ENCODE measurements at places on chromosomes 5 and 9. TPM values are rescaled to one million over a fixed set of nuclear protein-coding genes. Genes with fewer than 3 reads are reported as not detected.
A peak's percentile ranks its signal among the peaks of the same experiment; 100 is the strongest.

SHISAL2B gene
- not detected for total RNA-seq

IL5 gene
- not detected for total RNA-seq

PCDHGC3 gene
- 40.1 TPM for total RNA-seq

IFNA13 gene
- not detected for total RNA-seq

DNA sequence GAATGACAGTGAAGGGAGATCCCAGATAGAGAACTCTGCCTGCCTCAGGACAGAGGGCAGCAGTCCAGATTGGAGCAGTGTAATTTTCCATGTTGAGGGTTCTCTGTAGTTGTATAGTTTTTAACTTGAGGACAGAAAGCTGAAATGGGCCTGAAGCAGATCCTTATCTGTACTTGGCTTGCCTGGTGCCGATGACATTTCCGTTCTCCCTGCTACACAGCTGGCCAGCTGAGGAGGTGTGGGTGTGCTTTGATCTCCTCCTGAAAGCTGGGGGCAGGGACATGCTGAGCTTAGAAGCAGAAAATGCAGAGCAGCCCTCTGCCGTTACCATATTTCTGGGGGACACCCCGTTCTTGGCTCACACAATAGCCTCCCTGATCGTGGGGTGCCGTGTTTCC, 10.5 kb downstream of the GLRX start:
- H3K27ac ChIP-seq, result no peak overlapping the region
- H3K27me3 ChIP-seq, result no peaks in the 10 kb centered on the region
- no peak for DNase-seq
- H3K36me3 ChIP-seq, result peaks cover 3% of the 10 kb centered on the region
- peaks cover 17% of the 10 kb centered on the region for H3K4me1 ChIP-seq
- no peak overlapping the region for H3K4me3 ChIP-seq

DNA sequence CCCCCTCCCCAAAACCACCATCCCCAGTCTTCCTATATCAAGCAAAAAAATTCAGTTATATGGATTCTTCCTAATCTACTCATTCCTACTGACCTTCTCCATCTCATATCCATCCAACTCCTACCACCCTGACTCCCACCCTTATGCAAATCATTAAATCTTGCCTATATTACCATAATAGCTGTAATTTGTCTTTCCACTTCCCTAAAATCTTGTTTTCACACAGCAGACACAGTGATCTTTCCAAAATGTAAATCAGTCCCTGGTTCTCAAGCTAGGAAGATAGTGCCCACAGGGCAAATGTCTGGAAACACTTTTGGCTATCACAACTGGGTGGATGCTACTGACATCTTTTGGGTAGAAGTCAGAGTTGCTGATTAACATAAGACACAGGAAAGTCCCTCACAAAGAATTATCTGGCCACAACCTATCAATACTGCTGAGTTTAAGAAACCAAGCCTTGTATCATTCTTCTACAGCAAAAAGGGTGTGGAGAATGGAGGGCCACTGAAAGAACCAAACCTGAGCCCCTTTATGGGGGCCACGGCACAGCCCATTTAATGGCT, 1.4 kb downstream of the SRA1 start:
- no peaks in the 10 kb centered on the region for H3K36me3 ChIP-seq
- peak overlapping the region; percentile 85 for H3K27ac ChIP-seq
- H3K27me3 ChIP-seq, result peaks cover 4% of the 10 kb centered on the region

DNA sequence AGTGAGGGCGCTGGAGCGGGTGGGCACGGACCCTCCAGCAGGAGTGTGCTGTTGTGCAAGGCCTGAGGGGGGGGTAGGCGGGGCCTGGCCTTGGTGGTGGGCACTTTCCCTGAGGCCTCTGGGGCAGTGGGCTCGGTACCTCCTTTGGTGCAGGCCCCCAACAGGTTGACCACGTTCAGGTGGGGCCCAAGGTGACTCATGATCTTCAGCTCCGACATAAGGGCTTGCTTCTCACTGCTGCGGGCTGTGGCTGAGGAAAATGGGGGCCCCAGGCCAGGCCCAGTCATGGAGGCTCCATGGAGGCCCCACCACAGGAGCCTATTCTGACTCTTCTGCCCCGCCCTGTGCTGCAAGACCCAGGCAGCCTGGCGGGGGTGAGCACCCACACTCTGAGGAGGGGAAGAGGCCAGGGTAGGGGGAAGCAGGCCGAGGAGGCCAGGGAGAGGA, 31.5 kb downstream of the PDGFRB start:
- no peak for DNase-seq
- H3K36me3 ChIP-seq, result no peaks in the 10 kb centered on the region
- peaks cover 8% of the 10 kb centered on the region for H3K27me3 ChIP-seq
- H3K27ac ChIP-seq, result no peak overlapping the region
- no peak overlapping the region for H3K4me3 ChIP-seq
- H3K4me1 ChIP-seq, result no peaks in the 10 kb centered on the region

GRCh38 chr9:37939575-37940095, 35.7 kb upstream of the SLC25A51 start:
- no peaks in the 10 kb centered on the region for H3K36me3 ChIP-seq
- H3K27me3 ChIP-seq, result peaks cover 9% of the 10 kb centered on the region
- DNase-seq, result no peak

DNA sequence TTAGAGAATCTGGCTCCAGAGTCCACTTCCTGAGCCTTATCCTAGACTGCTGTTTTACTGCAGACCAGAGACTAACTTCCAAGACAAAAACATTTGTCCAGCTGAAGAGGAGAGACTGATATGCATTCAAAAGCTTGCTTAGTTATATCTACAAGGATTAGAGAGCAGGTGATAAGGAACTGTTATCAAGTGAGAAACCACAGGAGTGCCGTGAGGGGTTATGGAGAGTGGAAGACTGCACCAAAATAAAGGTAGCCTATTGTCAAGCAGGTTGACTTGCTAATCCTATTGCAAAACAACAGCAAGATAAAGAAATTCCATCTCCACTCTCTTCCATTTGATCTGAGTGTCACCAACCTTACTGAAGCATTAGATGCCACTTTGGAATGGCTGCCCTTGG, 139.1 kb downstream of the SCAMP1 start:
- H3K27me3 ChIP-seq, result peaks cover 5% of the 10 kb centered on the region
- H3K36me3 ChIP-seq, result no peaks in the 10 kb centered on the region

DNA sequence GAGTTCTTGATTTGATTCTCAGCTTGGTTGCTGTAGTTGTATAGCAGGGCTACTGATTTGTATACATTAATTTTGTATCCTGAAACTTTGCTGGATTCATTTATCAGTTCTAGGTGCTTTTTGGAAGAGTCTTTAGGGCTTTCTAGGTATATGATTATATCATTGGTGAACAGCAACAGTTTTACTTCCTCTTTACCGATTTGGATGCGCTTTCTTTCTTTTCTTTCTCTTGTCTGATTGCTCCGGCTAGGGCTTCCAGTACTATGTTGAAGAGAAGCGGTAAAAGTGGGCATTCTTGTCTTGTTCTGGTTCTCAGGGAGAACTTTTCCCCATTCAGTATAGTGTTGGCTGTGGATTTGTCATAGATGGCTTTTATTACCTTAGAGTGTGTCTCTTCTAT, 158.9 kb downstream of the SAXO1 start:
- peaks cover 5% of the 10 kb centered on the region for H3K36me3 ChIP-seq
- no peak overlapping the region for H3K27ac ChIP-seq
- no peaks in the 10 kb centered on the region for H3K27me3 ChIP-seq
- H3K4me1 ChIP-seq, result no peaks in the 10 kb centered on the region

GRCh38 chr5:96905864-96906263, 29.6 kb downstream of the ERAP2 start:
- no peak for DNase-seq
- no peaks in the 10 kb centered on the region for H3K4me1 ChIP-seq
- no peak overlapping the region for H3K4me3 ChIP-seq
- no peak overlapping the region for H3K27ac ChIP-seq

DNA sequence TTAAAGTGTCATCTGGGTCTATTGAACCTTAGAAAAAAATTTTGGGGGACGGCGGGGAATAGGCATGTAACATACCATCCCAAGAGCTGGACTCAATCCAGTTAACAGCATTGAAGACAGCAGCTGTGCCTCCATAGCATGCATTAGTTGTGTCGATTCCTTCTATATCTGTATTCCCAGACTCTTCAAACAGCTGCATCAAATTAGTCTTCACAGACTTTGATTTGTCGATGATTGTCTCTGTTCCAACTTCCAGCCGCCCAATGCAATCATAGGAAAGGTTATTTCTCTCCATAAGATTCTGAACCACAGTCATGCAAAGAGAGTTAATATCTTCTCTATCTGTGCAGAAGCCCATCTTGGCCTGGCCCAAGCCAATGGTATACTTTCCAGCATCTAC, 14.8 kb downstream of the HMGCS1 start:
- H3K36me3 ChIP-seq, result no peaks in the 10 kb centered on the region
- no peaks in the 10 kb centered on the region for H3K27me3 ChIP-seq
- H3K4me1 ChIP-seq, result peaks cover 13% of the 10 kb centered on the region
- no peak overlapping the region for H3K27ac ChIP-seq
- no peak overlapping the region for H3K4me3 ChIP-seq

GRCh38 chr9:116494815-116495634, 192.1 kb upstream of the TRIM32 start:
- H3K4me3 ChIP-seq, result no peak overlapping the region
- H3K36me3 ChIP-seq, result no peaks in the 10 kb centered on the region
- H3K27me3 ChIP-seq, result no peaks in the 10 kb centered on the region
- no peak for DNase-seq

GRCh38 chr9:129232839-129233591, 55.0 kb upstream of the IER5L start:
- no peak overlapping the region for H3K27ac ChIP-seq
- no peaks in the 10 kb centered on the region for H3K27me3 ChIP-seq
- peaks cover 2% of the 10 kb centered on the region for H3K4me1 ChIP-seq
- H3K36me3 ChIP-seq, result peaks cover 10% of the 10 kb centered on the region
- peak overlapping the region; percentile 10 for H3K4me3 ChIP-seq

DNA sequence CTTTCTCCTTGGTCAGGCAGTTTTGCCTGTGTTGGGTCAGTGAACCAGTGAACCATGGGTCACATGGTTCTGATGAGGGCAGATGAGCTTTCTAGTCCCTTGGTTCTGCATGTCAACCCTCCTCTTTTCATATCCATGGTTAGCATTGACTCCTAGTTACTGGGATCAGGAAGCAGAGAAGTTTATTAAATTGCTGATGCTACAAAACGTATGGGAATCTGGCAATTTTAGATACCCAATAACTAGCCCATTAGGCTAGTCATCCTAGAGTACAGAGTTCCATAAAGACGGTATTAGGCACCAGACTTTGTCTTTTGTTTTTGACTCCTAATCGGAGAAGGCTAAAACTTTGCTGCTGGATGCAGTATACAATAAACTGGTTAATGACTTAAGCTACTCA, 273.1 kb downstream of the ATPSCKMT start:
- no peaks in the 10 kb centered on the region for H3K36me3 ChIP-seq
- peaks cover 2% of the 10 kb centered on the region for H3K27me3 ChIP-seq
- H3K4me1 ChIP-seq, result peaks cover 2% of the 10 kb centered on the region

DNA sequence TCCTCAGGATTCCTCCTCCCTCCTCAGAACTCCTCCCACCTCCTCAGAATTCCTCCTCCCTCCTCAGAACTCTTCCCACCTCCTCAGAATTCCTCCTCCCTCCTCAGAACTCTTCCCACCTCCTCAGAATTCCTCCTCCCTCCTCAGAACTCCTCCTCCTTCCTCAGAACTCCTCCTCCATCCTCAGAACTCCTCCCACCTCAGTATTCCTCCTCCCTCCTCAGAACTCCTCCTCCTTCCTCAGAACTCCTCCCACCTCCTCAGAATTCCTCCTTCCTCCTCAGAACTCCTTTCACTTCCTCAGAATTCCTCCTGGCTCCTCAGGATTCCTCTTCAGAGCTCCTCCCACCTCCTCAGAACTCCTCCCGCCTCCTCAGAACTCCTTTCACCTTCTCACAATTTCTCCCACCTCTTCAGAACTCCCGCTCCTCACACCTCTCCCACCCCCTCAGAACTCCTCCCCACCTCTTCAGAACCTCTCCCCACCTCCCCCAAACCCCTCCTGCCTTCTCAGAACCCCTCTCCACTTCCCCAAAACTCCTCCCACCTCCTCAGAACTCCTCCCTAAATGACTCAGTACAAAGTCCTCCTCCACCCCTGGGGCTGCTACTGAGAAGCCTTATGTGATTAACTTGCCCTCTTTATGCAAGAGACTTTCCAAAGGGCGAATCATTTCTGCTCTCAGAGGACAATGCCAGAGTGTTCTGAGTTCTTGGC, 23.2 kb downstream of the SLC46A2 start:
- H3K36me3 ChIP-seq, result no peaks in the 10 kb centered on the region
- no peak overlapping the region for H3K4me3 ChIP-seq
- DNase-seq, result no peak
- H3K27ac ChIP-seq, result no peak overlapping the region

DNA sequence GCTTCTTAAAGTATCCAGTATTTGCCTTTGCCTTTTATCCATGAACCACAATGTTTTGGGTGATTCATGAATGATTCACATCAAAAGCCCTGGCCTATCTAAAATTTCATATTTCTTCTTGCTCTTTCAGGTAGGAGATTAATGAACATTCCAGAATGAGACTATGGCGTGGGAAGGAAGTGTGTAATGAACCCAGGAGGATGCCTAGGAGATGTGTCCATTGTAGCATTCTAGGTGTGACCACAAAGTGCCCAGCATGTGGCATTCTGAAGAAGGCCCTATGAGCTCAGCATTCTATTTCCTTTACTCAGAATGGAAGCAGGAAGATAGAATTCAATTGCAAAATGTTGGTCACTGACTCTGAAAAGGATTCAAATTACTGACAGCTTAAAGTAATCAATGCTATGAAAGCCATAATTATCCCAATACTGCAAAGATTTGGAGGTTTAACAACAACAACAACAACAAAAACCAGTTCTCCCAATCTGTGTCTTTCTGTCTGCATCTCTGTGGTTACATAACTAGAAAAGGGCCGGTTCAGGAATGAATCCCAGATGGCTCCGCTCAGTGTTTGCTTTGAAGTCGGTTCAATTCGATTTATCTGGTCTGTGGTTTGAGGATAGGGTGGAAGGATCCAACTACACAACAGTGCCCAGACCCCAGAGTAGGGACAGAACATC, 126.7 kb downstream of the FOXD1 start:
- no peak overlapping the region for H3K4me3 ChIP-seq
- peaks cover 3% of the 10 kb centered on the region for H3K4me1 ChIP-seq
- H3K36me3 ChIP-seq, result no peaks in the 10 kb centered on the region
- DNase-seq, result no peak
- no peak overlapping the region for H3K27ac ChIP-seq

- H3K4me1 ChIP-seq, result no peaks in the 10 kb centered on the region
- no peak overlapping the region for H3K27ac ChIP-seq
- no peaks in the 10 kb centered on the region for H3K36me3 ChIP-seq
- no peak overlapping the region for H3K4me3 ChIP-seq
Observed at GRCh38 chr5:8984386-8984785, 561.5 kb downstream of the SEMA5A start.

GRCh38 chr9:7333719-7334118, 465.9 kb downstream of the DMAC1 start:
- H3K36me3 ChIP-seq, result no peaks in the 10 kb centered on the region
- no peak overlapping the region for H3K27ac ChIP-seq
- DNase-seq, result no peak
- H3K27me3 ChIP-seq, result no peaks in the 10 kb centered on the region
- H3K4me1 ChIP-seq, result peaks cover 4% of the 10 kb centered on the region
- no peak overlapping the region for H3K4me3 ChIP-seq
